ENCODE measurements at places on chromosomes 5 and 9. TPM values are rescaled to one million over a fixed set of nuclear protein-coding genes. Genes with fewer than 3 reads are reported as not detected.

DNA sequence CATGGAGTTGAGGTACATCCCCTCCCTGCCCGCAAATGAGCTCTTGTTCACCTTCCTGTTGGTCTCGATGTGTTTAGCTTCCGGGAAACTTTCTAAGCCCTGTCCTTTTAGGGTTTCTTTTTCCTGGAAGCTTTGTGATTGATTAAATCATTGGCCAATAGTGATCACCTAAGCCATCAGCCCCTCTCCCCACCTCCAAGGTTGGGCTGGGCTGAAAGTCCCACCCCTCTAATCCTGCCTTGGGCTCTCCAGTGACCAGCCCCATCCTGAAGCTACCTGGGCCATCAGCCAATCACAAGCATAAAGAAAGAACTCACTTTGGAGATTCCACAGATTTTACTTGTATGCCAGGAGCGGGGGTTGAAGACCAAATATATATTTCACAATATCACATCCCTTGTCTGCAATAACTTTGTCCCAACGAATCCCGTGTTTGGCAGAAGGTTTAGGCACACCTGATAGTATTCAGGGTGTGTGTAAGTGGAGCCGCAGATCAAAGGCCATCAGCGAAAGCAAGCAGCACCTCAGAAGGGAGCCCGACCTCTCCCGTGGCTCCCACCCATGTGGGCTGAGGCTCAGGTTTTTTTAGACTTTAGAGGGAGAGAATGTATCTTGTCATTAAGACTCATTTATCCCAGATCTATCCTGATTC lies 20.4 kb downstream of the ROPN1L start:
- no peak for DNase-seq

- DNase-seq, result peak; percentile 8
Measured at GRCh38 chr5:124474528-124475215, 271.8 kb downstream of the ZNF608 start.

DNA sequence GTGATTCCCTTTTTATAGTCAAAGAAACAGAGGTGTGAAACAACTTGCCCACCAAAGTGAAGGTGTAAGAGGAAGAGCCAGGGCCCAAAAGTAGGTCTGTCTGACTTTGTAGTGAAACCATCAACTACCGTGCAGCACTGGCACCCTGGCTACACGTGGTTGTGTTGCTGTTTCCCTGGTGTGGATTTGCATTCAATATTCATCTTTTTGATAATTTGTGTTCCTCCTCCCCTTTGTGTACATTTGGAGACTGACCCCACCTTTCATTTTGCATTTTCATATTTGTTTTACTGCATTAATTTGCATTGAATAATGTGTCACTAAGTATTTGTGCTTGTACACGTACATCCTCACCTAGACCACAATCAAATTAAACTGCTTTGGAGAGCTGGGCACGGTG lies 873.8 kb upstream of the WWC1 start:
- no peak for DNase-seq

- DNase-seq, result no peak
Measured at GRCh38 chr5:180120237-180121101, 48.9 kb upstream of the RNF130 start.

- DNase-seq, result no peak
Measured at GRCh38 chr9:107279086-107279485, 4.0 kb upstream of the RAD23B start.

GRCh38 chr5:88872971-88873370 lies 10.0 kb downstream of the MEF2C start:
- DNase-seq, result no peak

- DNase-seq, result no peak
Measured at GRCh38 chr5:172637110-172637580, 3.9 kb upstream of the NEURL1B start.

GRCh38 chr5:41893074-41893851 lies 10.9 kb upstream of the RIMOC1 start:
- DNase-seq, result no peak

DNA sequence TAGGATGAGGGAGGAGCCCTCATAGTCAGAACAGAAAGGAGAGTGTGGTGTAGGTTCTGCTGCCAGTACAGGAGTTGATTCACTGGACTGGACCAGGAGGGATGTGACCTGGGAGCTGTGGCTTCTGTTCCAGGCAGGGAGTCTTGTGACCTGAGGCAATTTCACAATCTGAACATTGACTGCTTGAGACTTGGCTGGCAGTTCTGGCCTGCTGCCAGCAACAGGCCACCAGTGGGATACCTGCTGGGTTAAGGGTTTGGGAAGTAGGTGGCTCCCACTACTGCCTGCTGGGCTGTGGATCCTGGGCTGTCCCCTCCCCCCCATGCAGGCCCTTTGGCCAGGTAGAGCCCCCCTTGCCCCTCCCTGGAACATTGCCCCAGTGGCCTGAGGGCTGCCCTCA lies 268.6 kb upstream of the ARRDC3 start:
- no peak for DNase-seq

DNA sequence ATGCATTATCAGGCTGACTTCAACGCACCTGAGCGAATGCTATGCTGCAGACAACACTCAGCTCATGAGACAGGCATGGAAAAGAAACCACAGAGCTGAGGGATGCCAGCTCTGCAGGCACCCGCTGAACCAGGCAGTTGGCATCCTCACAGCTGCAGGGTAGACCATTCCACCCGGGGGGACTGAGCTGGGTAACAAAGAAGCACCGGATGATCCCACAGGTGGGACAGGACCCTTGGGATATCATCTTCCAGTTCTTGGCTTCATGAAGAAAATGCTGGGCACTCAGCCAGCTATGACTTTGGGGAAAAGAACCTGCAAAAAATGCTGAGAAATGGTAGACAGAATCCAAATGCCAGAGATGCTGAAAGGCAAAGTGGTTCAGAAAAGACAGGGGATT lies 9.6 kb downstream of the EPB41L4B start:
- DNase-seq, result peak; percentile 35

GRCh38 chr5:79261897-79262296 lies 26.0 kb downstream of the JMY start:
- no peak for DNase-seq

GRCh38 chr5:88952996-88953643 lies 70.1 kb upstream of the MEF2C start:
- no peak for DNase-seq

DNA sequence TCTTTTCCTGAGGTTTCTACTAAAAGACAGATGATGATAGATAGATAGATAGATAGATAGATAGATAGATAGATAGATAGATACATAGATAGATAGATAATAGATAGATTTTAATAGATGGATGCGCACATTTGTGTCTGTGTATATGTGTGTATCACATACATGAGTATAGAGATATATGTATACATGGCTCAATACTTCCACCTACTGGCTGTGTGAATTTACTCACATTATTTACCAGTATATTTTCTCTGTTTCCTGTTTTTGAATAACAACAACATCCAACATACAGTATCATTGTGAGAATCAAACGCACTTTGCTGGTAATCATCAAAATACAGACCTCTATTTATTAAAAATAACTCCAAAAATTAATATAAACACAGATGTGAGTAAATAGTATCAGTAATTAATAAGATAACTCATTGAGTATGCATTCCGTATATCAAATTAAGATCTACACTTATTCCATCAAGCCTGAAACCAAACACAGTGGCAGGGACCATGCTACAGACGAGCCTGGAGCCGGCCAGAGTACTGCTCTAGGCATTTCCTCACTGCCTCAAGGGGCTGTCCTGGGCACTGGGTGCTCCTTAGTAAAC lies 338.0 kb downstream of the SEMA5A start:
- peak; percentile 63 for DNase-seq

DNA sequence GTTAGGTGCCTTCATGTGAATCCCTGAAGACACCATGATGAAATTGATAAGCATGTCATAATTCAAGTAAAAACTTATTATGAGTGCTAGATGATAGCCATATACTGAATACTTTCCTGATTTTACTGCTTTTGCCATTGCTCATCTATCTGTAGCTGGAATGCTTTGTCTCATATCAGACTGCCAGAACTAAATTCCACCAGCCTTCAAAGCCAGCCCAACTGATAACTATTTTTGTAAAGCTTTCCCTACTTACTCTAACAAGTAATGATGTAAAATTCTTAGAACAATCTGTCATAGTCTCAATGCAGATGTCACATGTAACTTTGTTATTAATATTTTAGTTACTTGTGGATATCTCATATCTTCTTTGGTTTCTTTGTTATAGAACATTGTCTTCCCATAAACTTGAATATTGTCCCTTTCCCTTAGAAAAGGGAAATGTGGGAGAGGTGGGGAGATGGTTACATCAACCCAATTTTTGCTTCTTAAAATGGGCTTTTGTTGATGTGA lies 128.3 kb downstream of the ZCCHC7 start:
- DNase-seq, result no peak

GRCh38 chr9:26112724-26113123 lies 434.5 kb upstream of the TUSC1 start:
- DNase-seq, result peak; percentile 35

GRCh38 chr5:30030101-30030500 lies 1163.4 kb upstream of the CDH6 start:
- DNase-seq, result no peak

- DNase-seq, result peak; percentile 39
Measured at GRCh38 chr9:105439428-105439827, 8.4 kb upstream of the FSD1L start.

DNA sequence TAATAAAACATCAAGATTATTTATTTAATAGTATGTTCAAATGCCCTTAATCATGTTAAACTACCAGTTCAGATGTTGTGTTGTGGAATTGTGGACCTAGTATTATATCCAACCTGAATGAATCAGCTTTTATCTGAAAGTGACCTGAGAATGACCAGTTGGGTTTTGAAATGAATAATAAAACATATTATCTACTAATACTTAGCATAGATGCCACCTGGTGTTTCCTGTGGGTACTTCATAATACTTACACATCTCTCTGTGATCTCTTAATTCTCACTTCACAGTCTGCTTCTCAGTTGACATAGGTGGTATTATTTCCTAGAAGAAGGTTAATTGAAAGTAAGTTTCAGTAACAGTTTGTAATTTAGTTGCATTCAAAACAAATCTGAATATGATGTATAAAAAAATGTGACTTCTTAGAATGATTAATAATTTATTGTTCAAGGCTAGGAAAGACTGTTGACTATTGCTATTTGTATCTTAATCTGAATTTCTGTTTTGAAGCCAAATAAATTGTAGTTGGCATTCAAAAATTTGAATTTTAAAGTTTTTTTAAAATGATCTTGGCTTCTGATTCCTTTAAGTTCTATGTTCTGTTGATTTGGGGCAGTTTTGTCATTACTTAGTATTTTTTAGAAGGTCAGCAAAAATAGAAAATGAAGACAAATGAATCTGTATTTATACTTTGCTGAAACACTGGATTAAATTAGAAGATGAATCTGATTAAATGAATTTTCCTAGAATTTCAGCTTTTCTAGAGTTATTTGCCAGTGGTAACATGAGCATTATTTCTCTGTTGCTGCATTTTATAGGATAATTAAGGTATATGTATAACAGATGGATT lies 48.2 kb downstream of the KIF2A start:
- DNase-seq, result peak; percentile 81

GRCh38 chr5:151703780-151704179 lies 17.1 kb upstream of the SPARC start:
- no peak for DNase-seq

GRCh38 chr5:142390334-142390733 lies 65.5 kb upstream of the SPRY4 start:
- DNase-seq, result no peak

- DNase-seq, result no peak
Measured at GRCh38 chr9:119675951-119676350, 306.7 kb upstream of the BRINP1 start.

- DNase-seq, result no peak
Measured at GRCh38 chr5:37966291-37966690, 126.5 kb upstream of the GDNF start.

DNA sequence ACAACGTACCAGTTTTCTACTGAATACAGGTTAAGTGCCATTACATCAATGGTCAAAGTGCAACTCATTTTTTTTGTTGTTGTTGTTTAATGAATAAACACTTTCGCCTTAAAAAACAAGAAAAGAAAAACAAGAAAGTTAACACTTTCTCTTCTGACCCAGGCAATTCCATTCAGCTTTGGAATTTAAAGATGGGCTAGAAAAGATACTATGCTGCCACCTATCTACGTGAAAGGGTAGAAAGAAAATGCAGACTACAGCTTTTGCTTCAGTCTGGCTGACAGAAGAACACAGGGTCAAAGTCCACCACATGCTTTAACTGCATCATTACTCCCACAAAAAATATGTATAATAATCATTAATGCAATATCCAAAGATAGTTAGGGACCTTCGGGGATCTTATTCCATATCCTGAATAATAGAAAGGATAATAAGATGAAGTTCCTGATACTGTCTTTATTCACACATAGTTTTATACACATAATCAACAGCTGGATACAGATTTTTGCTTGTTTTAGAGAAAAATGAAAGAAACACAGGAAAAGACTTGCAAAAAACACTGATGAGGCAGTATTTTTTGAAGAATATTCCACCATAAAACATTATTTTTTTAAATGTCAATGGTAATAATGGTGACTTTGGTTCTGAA lies 40.4 kb downstream of the ZDHHC21 start:
- DNase-seq, result peak; percentile 27

- DNase-seq, result no peak
Measured at GRCh38 chr5:14913096-14913495, 41.5 kb upstream of the ANKH start.

- DNase-seq, result no peak
Measured at GRCh38 chr5:92605591-92605990, 975.4 kb downstream of the NR2F1-AS1 start.

DNA sequence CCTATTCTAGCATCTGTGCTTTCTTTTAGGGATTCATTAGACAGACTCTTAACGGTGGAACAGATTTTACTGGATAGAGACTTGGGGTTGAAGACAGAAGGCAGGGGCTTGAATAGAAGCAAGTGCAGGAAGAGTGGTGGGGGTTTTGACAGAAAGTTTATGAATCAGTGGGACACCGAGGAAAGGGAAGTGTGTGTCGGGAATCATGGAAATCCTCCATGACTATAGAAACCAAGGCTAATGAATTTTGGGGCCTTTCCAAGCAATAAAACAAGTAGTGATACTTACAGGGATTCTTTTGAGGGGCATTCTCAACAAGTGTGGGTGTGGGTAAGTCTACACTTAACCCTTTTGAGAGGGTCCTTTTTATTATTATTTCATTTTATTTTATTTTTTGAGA lies 12.8 kb downstream of the BASP1 start:
- DNase-seq, result no peak

DNA sequence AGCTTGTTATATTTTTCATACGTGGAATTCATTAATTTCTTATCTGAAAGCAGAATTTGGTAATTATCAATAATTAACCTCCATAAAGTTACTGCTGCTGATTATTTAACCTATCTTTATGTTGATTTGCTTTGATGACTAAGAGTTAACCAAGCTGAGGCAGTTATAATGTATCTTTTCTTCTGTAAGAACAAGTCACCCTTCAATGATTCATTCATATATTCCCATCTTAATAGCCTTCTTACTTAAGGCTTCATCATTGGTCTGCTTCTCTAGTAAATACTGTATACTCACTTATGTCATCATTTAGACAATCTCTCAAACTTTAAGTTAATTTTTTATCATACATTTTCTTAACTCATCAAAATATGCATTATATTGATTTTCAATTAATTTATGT lies 592.2 kb downstream of the ANXA1 start:
- no peak for DNase-seq

The PDE4D gene
- total RNA-seq, result 9.7 TPM

The KIAA1958 gene
- total RNA-seq, result 7.7 TPM

The SIT1 gene
- total RNA-seq, result not detected

The SLC35D2 gene
- total RNA-seq, result 12.3 TPM

The CCDC180 gene
- total RNA-seq, result 0.11 TPM

The FCN2 gene
- total RNA-seq, result not detected

The SSBP2 gene
- total RNA-seq, result 25.5 TPM

The SAPCD2 gene
- 5.4 TPM for total RNA-seq

The CDKN2A gene
- 18.1 TPM for total RNA-seq

The S1PR3 gene
- total RNA-seq, result 16.9 TPM

Data from GM23248 (cell line).